ENCODE measurements at places on chromosomes 11 and 22.

GRCh38 chr11:122145715-122146274 lies 29.8 kb upstream of the BLID start:
- no peak for DNase-seq

DNA sequence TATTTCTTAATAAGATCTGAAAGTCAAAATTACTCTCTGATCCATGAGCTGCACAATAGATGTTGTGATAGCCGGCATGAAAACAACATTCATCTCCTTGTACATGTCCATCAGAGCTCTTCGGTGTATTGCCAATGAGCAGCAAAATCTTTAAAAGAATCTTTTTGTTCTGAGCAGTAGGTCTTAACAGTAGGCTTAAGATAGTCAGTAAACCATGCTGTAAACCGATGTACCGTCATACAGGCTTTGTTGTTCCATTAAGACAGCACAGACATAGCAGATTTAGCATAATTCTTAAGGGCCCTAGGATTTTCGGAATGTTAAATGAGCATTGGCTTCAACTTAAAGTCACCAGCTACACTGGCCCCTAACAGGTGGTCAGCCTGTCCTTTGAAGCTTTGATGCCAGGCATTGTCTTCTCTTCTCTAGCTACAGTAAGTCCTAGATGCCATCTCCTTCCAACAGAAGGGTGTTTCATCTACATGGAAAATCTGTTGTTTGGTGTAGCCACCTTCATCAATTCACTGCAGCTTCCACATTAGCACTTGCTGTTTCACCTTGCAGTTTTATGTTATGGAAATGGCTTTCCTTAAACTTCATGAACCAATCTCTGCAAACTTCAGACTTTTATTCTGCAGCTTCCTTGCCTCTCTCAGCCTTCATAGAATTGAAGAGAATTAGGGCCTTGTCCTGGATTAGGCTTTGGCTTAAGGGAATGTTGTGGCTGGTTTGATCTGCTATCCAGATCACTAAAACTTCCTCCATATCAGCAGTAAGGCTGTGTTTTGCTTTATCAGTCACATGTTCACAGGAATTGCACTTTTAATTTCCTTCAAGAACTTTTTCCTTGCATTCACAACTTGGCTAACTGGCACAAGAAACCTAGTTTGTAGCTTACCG lies 28.4 kb downstream of the RRP8 start:
- no peak for DNase-seq

DNA sequence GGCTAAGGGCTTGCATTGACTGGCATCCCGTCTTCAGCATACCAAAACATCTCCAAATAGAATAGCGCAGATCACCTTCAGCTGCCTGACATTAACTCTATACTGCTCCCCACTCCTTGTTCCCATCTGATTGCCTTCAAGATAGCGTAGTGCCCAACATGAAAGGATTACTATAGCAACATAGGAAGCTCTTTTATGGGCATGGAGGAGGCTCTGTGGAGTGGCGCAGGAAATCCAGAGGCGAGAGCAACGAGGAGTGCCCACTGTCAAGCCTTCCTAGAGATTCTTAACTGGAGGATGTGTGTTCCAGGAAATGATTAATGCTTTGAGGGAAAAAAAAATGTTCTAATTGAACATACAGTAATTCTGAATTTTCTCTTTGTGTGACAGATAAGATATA lies 213.3 kb downstream of the CADM1 start:
- DNase-seq, result no peak

- no peak for DNase-seq
Observed at GRCh38 chr22:20156042-20156389, 5.2 kb upstream of the CCDC188 start.

DNA sequence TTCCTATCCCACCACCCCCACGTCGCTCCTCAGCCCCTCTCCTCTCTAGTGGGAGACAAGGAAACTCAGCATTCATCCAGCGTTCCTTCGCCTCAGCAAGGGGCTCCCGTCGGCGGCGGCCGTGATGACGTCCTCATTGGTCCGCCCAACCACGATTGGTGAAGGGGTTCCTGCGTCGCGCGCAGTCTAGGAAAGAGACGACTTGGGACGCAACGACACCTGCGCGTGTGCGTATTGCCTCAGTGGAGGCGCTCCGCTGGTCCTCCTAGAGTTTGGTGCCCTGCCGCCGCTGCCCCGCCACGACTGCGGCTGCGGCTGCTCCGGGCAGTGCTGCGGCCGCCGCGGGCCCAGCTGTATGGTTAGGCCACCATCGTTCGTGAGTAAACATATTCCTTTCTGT lies 56.6 kb downstream of the CCDC81 start:
- DNase-seq, result no peak

DNA sequence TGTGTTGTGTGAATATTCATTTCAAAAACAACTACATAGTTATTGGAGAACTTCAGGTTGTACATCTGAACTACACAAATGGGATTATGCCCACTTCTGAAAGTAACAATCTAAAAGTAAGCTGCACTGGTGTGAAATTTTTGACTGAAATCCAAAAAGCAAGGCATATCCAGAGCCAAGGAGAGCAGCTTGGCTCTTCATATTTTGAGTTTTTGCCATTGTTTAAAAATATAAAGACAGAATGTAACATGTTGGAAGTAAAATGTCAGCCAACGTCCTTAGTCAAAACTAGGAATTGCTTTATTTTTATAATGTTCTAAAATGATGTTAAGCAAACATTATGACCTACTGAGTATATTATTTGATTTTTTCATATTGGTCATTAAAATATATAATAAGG lies 45.8 kb upstream of the NOX4 start:
- no peak for DNase-seq

GRCh38 chr22:37206841-37207821 lies 5.1 kb downstream of the SSTR3 start:
- no peak for DNase-seq

- no peak for DNase-seq
Observed at GRCh38 chr11:112977755-112978154, 16.5 kb downstream of the NCAM1 start.

GRCh38 chr11:119727523-119728151 lies 1.4 kb downstream of the NECTIN1 start:
- peak; percentile 63 for DNase-seq

GRCh38 chr11:6655790-6656583 lies at the start of gene DCHS1:
Gene DCHS1 (minus strand): TSS chr11:6655809. CDS start chr11:6641613, 14,196 bp downstream.
- peak; percentile 75 for DNase-seq

- peak; percentile 41 for DNase-seq
Observed at GRCh38 chr11:102453302-102453695, 734 bp upstream of the TMEM123 start.

GRCh38 chr22:43171019-43171491 lies 15.9 kb downstream of the TTLL12 start:
- DNase-seq, result no peak

GRCh38 chr22:48742191-48742555 lies 1085.5 kb downstream of the BRD1 start:
- DNase-seq, result no peak

- DNase-seq, result no peak
Observed at GRCh38 chr11:33211580-33211979, 45.6 kb upstream of the HIPK3 start.

GRCh38 chr11:33387996-33388395 lies 130.8 kb downstream of the HIPK3 start:
- no peak for DNase-seq

- DNase-seq, result peak; percentile 27
Observed at GRCh38 chr22:30806391-30806861, 111.8 kb downstream of the OSBP2 start.

- peak; percentile 34 for DNase-seq
Observed at GRCh38 chr11:76329983-76330382, 50.9 kb downstream of the THAP12 start.

- DNase-seq, result no peak
Observed at GRCh38 chr11:79200398-79201070, 240.3 kb downstream of the TENM4 start.

DNA sequence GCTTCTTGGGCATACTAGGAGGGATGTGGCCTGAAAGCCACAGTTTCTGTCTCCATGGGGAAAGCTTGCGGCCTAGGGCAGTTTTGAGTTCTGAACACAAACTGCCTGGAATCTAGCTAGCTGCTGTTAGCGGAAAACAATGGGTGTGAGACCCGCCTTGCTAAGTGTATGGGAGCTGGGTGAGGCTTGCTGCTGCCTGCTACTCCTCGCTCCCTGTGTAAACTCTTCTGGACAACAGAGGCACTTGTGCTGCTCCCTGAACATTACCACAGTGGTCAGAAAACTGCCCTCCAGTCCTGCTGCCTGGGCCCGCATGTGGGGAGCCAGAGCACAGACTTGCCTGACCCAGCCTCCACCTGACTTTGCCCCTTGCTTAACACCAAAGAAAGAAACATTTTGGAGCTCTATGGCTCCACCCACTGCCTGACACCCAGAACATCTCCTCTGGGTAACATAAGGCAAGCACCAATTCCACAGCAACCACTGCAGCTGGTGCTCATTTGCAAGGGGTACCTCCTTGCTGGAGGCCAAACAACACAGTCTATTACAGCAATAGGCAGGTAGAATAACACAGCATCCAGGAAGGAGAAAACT lies 766.3 kb upstream of the RAG2 start:
- DNase-seq, result no peak

- DNase-seq, result no peak
Observed at GRCh38 chr22:45864959-45865476, 111.9 kb downstream of the WNT7B start.

DNA sequence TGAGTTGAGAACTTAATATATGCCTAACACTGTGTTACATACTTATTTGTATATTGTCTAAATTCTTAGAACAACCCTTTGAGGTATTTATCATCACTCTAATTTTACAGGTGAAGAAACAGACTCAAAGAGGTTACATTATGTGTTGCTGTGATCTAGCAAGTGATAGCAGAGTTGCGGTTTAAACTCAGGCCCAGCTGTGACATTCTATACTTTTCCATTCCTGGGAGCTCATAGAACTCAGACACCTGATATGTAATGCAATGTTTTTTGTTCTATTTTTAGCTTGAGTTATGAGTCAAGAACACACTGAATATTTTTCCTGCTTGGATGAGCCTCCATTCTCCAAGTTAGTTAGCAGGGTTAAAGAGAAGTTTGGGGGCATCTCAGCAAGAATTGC lies 449.7 kb upstream of the DDI1 start:
- no peak for DNase-seq

DNA sequence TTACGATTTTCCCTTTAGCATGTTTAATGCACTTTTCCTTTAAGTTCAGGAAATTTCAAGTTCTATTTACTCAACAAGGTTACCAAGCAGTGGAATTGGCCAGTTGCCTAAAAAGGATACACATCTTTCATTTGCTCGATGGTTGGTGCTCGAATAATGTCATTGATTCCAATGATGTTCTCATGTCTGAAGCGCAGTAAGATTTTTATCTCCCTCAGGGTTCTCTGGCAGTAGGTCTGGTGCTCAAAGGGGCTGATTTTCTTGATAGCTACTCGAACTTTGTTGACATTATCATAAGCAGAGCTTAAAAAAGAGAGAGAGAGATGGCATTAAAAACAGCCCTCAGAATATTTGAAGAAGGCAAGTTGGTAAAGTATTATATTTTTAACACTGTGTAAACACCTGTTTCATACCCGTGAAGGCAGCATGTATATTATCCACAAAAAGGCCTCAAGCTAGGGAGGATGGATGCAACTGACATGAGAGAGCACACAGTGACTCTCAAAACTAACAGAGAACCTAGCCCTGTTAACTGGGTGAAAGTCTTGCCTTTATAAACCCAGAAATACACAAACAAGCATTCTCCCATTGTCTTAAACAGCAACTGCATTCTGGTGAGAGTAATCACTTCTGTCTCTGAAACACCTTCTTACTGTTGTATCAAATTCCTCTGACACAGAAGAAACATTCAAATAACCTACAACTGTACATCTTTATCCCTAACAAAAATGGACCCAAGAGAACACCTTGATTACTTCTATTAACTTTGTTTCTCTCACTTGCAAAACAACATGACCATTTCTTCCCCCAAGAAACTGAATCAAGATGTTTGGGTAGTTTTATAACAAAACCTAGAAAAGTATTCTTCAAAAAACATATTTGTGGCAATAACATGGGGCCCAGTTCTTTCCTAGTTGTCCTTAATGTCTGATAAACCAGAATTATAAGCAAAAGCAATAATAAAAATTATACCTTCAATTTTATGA lies 59.6 kb downstream of the MAPK1 start:
- DNase-seq, result no peak

GRCh38 chr11:65498042-65498726 lies 661 bp upstream of the MALAT1 start:
- peak; percentile 26 for DNase-seq

DNA sequence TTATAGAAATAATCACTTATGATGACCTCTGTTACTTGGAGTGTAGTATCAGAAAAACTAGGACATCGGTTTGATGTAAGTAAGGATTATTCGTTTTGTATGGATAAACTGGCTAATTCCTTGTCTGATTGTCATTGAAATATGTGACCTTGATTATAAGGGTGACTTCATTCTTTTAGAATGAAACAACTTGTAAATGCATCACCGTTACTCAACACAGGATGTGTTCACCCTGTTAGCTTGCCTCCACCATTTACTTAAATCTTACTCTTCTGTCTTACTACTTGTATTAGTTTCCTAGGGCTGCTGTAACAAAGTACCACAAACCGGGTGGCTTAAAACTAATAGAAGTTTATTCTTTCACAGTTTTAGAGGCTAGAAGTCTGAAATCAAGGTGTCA lies 7.9 kb downstream of the SFI1 start:
- no peak for DNase-seq

DNA sequence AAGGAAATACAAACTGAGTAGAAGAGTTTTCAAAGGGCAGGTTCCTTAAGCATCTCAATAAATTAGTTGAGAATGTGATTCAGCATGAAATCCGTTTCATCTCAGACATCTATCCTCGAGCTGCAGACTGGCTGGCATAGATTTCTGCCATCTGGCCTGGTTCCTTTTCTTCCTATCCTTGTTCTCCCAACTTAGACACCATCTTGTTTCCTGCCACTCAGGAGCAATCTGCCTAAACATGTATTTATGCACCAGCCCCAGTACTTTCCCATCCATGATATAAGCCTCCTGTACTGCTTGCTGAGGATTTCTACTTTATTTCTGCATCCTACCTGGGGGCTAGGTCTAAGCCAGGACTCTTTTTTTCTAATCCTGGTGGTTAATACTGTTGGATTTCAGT lies 359.1 kb upstream of the C11orf87 start:
- no peak for DNase-seq

DNA sequence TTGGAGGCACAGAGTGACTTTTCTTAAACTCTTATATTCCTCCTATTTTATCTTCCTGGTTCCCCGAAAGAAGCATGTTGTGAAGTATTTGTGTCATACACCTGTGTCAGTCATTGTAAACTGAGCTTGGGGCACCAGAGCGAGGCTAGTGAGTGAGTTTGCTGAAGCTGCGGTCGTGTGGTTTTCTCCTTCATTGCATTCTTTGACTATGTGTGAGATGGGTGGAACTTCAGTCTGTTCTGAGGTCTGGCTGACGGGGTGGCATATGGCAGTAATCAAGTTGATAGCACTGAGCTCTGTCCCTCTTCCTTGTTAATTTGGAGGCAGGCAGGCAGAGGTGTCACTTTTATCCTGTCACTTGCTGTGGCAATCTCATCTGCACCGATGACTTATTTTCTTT lies 4.2 kb downstream of the VPS26B start:
- DNase-seq, result no peak

DNA sequence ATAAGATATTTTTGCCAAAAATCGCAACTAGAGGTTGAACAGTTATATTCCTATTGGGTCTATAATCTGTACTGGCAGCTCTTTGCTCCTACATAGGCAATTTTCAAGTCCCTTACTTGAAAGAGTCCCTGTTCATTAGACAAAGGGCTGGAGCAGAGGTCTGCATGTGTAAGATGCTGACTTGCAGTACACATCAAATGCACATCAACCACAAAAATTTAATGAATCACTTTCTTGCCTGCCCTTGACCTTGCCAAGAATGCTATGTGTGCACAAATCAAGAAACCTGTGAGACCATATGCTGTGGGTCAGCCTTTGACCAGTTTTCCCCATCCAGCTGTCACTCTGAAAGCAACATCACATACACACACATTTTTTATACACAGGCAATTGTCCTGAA lies 661.5 kb downstream of the LRRC4C start:
- no peak for DNase-seq

Measured in nephron progenitor cell (in vitro differentiated cells).